ENCODE measurements at places on chromosomes 16 and 17.

GRCh38 chr17:15501793-15502192 lies 34.4 kb upstream of the CDRT4 start:
- no peak for DNase-seq
- H3K4me3 ChIP-seq: no peak overlapping the region
- H3K27ac ChIP-seq: no peak overlapping the region

DNA sequence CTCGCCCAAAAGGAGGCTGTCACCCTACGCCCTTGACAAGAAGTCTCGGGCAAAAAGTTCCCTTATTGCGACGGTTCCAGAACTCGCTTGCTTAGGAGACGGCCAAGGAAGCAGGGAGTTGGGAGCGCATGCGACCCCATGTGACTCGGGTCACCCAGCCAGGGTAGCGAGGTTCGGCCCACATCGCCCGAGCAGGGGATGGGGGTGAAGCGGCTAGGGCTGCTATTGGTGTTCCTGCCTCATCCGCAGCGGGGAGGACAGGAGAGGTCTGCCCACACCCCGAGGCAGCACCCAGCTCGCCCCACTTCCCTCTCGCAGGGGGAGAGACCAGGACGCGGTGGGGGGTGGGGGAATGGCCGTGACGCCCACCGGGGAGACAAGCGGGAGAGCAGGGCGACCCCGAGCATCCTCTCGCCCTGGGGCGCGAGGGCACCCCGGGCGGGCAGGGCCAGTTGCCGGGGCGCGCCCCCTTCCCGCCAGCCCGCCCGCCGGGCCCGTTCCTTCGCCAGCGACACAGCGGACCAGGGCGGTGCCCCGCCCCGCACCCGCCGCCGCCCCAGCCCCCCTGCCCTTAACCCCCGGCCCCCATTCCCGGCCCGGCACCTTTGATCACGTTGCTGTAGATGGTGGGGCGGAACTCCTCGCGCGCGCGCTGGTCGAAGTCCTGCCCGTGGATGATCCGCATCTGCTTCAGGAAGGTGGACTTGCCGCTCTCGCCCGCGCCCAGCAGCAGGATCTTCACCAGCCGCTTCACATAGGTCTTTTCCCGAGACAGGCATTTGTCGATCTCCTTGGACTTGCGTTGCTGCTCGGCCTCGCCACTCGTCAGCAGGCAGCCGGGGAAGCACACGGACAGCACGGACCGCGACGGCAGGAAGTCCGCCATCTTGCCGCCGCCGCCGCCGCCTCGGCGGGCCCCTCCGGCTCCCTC lies 567 bp downstream of the GNA13 start:
- peaks cover 8% of the 10 kb centered on the region for H3K36me3 ChIP-seq
- H3K27me3 ChIP-seq: no peaks in the 10 kb centered on the region
- H3K4me1 ChIP-seq: peaks cover 51% of the 10 kb centered on the region
- peak overlapping the region; percentile 95 for H3K4me3 ChIP-seq

GRCh38 chr17:9434642-9435057 lies 141.0 kb downstream of the STX8 start:
- H3K36me3 ChIP-seq: peaks cover 4% of the 10 kb centered on the region
- DNase-seq: no peak
- H3K27me3 ChIP-seq: no peaks in the 10 kb centered on the region
- peaks cover 13% of the 10 kb centered on the region for H3K4me1 ChIP-seq
- no peak overlapping the region for H3K4me3 ChIP-seq
- H3K27ac ChIP-seq: no peak overlapping the region

- H3K27ac ChIP-seq: no peak overlapping the region
- no peak for DNase-seq
- H3K4me3 ChIP-seq: no peak overlapping the region
Observed at GRCh38 chr16:53680756-53681155, 22.9 kb downstream of the RPGRIP1L start.

GRCh38 chr16:88805340-88805715 lies 1.7 kb downstream of the CDT1 start:
- no peak overlapping the region for H3K4me3 ChIP-seq
- no peak for DNase-seq
- no peaks in the 10 kb centered on the region for H3K27me3 ChIP-seq
- no peak overlapping the region for H3K27ac ChIP-seq
- peaks cover 16% of the 10 kb centered on the region for H3K4me1 ChIP-seq
- peaks cover 12% of the 10 kb centered on the region for H3K36me3 ChIP-seq

- no peak for DNase-seq
- no peaks in the 10 kb centered on the region for H3K27me3 ChIP-seq
- H3K4me3 ChIP-seq: no peak overlapping the region
- H3K27ac ChIP-seq: no peak overlapping the region
- H3K4me1 ChIP-seq: no peaks in the 10 kb centered on the region
Observed at GRCh38 chr16:84054916-84055315, 12.3 kb upstream of the SLC38A8 start.

DNA sequence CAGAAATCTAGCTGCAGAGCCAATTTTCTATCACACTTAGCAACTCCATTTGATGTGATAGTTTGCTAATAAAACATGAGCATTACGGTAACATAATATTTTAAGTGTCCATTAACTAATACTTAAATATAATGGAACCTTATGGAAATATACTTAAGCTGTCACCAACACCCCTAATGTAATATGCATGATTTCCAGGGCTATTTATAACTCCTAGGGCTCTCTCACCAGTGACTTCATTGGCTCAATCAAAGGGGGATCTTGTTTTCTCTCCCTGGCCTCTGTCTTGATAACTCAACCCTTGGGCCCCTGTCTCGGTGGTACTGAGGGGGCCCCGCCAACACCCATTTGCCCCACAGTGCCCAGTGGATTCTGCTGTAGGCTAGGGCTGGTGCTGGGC lies 170.4 kb downstream of the SALL1 start:
- no peaks in the 10 kb centered on the region for H3K36me3 ChIP-seq
- no peak for DNase-seq
- no peak overlapping the region for H3K27ac ChIP-seq
- H3K4me3 ChIP-seq: no peak overlapping the region

- no peaks in the 10 kb centered on the region for H3K27me3 ChIP-seq
- no peak for DNase-seq
- H3K4me3 ChIP-seq: peak overlapping the region; percentile 3
- peak overlapping the region; percentile 23 for H3K27ac ChIP-seq
- peaks cover 16% of the 10 kb centered on the region for H3K4me1 ChIP-seq
Observed at GRCh38 chr16:11768849-11769248, 26.2 kb upstream of the TXNDC11 start.

GRCh38 chr16:23324727-23325126 lies 22.6 kb downstream of the SCNN1B start:
- H3K4me3 ChIP-seq: no peak overlapping the region
- no peak overlapping the region for H3K27ac ChIP-seq
- no peaks in the 10 kb centered on the region for H3K27me3 ChIP-seq
- DNase-seq: no peak

- H3K27me3 ChIP-seq: no peaks in the 10 kb centered on the region
- no peak for DNase-seq
- H3K36me3 ChIP-seq: no peaks in the 10 kb centered on the region
- no peak overlapping the region for H3K4me3 ChIP-seq
- H3K27ac ChIP-seq: peak overlapping the region; percentile 81
Observed at GRCh38 chr16:8963010-8963820, 491 bp downstream of the USP7 start.

GRCh38 chr17:74281799-74282198 lies 7.8 kb downstream of the DNAI2 start:
- DNase-seq: no peak
- no peak overlapping the region for H3K27ac ChIP-seq
- no peak overlapping the region for H3K4me3 ChIP-seq
- no peaks in the 10 kb centered on the region for H3K36me3 ChIP-seq

GRCh38 chr16:22358000-22358399 lies 16.4 kb downstream of the CDR2 start:
- DNase-seq: no peak
- peak overlapping the region; percentile 88 for H3K27ac ChIP-seq
- no peaks in the 10 kb centered on the region for H3K36me3 ChIP-seq
- no peaks in the 10 kb centered on the region for H3K27me3 ChIP-seq
- peak overlapping the region; percentile 66 for H3K4me3 ChIP-seq

- peaks cover 54% of the 10 kb centered on the region for H3K4me1 ChIP-seq
- H3K27me3 ChIP-seq: no peaks in the 10 kb centered on the region
- H3K36me3 ChIP-seq: no peaks in the 10 kb centered on the region
- no peak for DNase-seq
- no peak overlapping the region for H3K4me3 ChIP-seq
- peak overlapping the region; percentile 21 for H3K27ac ChIP-seq
Observed at GRCh38 chr17:17408236-17408794, 68.5 kb upstream of the MED9 start.

DNA sequence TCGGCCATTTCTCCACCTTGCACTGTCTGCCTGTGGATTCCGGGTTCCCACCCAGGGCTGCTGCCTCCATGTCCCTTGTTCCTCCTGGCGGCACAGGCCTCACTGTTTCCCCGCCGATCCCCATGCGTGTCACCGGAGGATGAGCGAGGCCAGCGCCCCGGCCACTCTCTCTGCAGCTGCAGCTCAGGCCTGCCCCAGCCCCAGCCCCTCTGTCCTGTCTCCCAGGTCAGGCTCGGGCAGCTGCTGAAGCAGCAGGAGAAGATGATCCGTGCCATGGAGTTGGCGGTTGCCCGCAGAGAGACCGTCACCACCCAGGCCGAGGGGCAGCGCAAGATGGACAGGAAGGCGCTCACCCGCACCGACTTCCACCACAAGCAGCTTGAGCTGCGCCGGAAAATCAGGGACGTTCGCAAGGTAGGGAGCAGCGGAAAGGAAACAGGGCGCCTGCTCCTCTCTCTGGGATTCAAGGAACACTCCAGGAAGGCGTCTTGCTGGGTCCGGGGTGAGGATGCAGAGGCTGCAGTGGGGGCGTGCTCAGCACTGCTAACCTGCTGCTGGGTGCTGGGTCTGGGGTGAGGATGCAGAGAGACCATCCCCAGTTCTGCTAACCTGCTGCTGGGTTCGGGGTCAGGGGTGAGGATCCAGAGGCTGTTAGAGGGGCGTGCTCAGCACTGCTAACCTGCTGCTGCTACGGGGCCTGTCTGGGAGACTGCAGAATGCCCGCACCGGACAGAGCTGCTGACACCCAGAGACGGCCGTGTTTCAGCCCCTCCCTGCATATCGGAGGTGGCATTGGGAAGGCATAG lies 6.1 kb upstream of the GAA start:
- H3K27ac ChIP-seq: no peak overlapping the region
- H3K36me3 ChIP-seq: no peaks in the 10 kb centered on the region
- DNase-seq: peak; percentile 59
- no peak overlapping the region for H3K4me3 ChIP-seq

- H3K4me3 ChIP-seq: no peak overlapping the region
- no peaks in the 10 kb centered on the region for H3K4me1 ChIP-seq
- no peak overlapping the region for H3K27ac ChIP-seq
- no peak for DNase-seq
- H3K27me3 ChIP-seq: no peaks in the 10 kb centered on the region
- no peaks in the 10 kb centered on the region for H3K36me3 ChIP-seq
Observed at GRCh38 chr17:70775679-70776078, 606.3 kb downstream of the KCNJ2 start.

GRCh38 chr17:63249256-63250004 lies 196.7 kb downstream of the CYB561 start:
- H3K4me1 ChIP-seq: no peaks in the 10 kb centered on the region
- H3K27me3 ChIP-seq: no peaks in the 10 kb centered on the region
- no peak for DNase-seq
- H3K27ac ChIP-seq: no peak overlapping the region
- peaks cover 9% of the 10 kb centered on the region for H3K36me3 ChIP-seq

- no peak for DNase-seq
- H3K4me1 ChIP-seq: peaks cover 7% of the 10 kb centered on the region
- H3K27ac ChIP-seq: no peak overlapping the region
- H3K27me3 ChIP-seq: peaks cover 1% of the 10 kb centered on the region
- H3K36me3 ChIP-seq: no peaks in the 10 kb centered on the region
- no peak overlapping the region for H3K4me3 ChIP-seq
Observed at GRCh38 chr17:31598921-31599571, 207.6 kb downstream of the RAB11FIP4 start.

DNA sequence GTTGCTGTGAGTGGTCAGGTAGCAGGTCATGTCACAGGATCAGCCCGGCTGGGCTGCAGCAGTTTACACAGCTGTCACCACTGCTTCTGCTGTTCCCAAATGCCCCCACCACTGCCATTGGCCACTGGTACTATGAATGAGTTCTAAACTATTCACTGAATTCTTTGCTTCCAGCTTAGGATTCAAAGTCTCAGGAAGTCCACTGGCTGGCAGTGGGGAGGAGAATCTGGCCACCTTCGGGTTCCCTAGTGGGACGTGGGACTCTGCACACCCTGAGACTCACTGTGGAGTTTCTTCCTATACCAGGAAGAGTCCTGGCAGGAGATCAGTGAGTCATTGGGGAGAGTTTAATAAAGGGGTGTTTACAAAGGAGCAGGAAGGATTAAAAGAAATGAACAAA lies 6.9 kb downstream of the MT1X start:
- H3K27ac ChIP-seq: no peak overlapping the region
- H3K27me3 ChIP-seq: no peaks in the 10 kb centered on the region
- H3K36me3 ChIP-seq: peaks cover 6% of the 10 kb centered on the region
- DNase-seq: no peak

- H3K4me1 ChIP-seq: peaks cover 27% of the 10 kb centered on the region
- no peak overlapping the region for H3K4me3 ChIP-seq
- DNase-seq: no peak
- no peaks in the 10 kb centered on the region for H3K27me3 ChIP-seq
Observed at GRCh38 chr17:77124192-77124889, 16.4 kb upstream of the SEC14L1 start.

DNA sequence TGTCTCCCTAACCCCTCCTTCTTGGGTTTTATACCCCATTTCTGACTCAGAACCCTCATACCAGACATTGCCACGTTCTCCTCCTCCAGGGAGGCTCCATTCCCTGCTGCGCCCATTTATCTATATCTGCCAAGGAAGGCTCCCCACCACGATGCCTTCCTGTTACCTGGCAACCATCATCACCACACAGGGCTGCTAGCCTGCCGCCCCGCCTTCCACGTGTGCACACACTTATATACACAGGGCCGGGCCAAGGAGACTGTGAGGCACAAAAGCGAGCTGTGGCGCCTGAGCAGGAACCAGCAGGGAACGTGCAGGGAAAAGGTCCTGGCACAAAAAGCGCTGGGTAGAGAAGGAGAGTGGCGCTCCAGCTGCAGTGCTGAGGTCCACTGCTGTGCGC lies 261.8 kb downstream of the CBLN1 start:
- no peak for DNase-seq
- no peak overlapping the region for H3K4me3 ChIP-seq
- H3K27ac ChIP-seq: no peak overlapping the region

- no peak overlapping the region for H3K4me3 ChIP-seq
- peak overlapping the region; percentile 78 for H3K27ac ChIP-seq
- H3K27me3 ChIP-seq: no peaks in the 10 kb centered on the region
- H3K36me3 ChIP-seq: peaks cover 3% of the 10 kb centered on the region
- DNase-seq: no peak
- peaks cover 36% of the 10 kb centered on the region for H3K4me1 ChIP-seq
Observed at GRCh38 chr17:80283116-80283852, 22.6 kb downstream of the RNF213 start.

GRCh38 chr17:80261159-80261894 lies 675 bp downstream of the RNF213 start:
- peak overlapping the region; percentile 98 for H3K27ac ChIP-seq
- peak; percentile 72 for DNase-seq
- H3K36me3 ChIP-seq: peaks cover 4% of the 10 kb centered on the region
- no peaks in the 10 kb centered on the region for H3K27me3 ChIP-seq
- H3K4me1 ChIP-seq: peaks cover 16% of the 10 kb centered on the region

Measured in naive thymus-derived CD8-positive, alpha-beta T cell (primary cell).